Thoracic aorta (tissue), 2 donors: ENCODE measurements at places on chromosomes 3 and 15. TPM values are rescaled to one million over a fixed set of nuclear protein-coding genes. Genes with fewer than 3 reads are reported as not detected.

DNA sequence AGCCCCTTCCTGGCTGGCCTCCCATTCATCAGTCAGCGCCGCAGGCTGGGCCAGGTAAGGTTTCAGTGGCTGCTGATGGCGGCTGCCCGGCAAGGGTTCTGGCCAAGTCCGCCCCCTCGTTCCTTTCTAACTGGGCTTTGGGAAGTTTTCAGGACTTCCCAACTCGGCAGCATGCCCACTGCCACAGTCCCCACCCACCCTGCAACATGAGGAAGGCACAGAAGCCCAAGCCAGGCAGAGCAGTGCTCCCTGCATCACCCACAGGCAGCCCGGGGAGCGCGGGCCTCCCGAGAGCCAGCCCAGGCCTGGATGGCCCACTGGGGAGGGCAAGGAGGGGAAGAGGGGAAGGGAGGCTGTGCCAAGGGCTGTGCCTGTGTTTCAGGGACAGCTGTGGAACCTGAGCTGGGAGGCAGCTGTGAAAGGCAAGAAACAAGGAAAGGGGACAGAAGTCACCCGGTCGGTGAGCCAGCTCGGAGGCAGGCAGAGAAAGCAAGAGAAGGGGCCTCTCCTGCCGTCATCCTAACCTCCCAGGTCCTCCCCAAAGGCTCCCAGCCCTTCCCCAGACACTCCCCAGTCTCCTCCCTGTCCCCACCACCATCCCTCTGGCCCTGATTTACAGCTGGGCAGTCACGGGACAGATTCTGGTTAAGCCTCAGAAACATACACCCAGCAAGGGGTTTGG, 73.9 kb downstream of the CPN2 start:
- DNase-seq, result peak; percentile 54

GRCh38 chr15:62873203-62873602, 169.3 kb upstream of the TPM1 start:
- no peak for DNase-seq

The AMT gene
- 7.0 TPM for total RNA-seq

DNA sequence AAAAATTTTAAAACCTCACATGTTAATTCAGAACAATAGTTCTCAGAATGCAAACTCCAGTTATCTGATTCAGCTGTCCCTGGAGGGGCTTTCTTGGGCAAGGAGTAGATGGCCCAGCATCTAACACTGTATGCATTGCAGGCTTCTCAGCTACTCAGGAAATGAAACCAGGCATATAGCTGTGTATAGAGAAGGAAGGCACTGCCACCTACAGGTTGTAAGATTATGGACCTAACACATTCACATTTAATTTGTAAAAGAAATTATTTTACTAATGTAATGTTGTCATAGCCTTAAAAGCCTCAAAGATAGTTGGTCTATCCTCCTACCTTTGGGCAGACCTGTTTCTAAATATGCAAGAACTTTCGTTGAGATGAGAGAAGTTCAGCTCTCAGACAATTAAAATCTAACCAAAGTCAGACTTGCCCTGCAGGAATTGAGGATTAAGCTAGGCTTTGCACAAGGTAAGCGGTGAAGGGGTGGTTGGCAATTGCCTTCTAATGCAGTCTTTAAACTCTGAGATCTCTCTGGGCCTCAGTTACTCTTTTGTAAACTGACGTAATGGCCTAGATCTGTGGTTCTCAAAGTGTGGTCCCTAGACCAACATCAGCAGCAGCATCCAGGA, 132.8 kb upstream of the SLC24A5 start:
- no peak for DNase-seq

The IL20RB gene
- 0.71 TPM for total RNA-seq

GRCh38 chr15:100875976-100876375, 3.7 kb upstream of the ALDH1A3 start:
- DNase-seq, result no peak

GRCh38 chr15:48090666-48091065, 30.1 kb upstream of the SLC24A5 start:
- no peak for DNase-seq

The HRH1 gene
- 17.7 TPM for total RNA-seq

The NOX5 gene
- total RNA-seq, result 0.54 TPM

DNA sequence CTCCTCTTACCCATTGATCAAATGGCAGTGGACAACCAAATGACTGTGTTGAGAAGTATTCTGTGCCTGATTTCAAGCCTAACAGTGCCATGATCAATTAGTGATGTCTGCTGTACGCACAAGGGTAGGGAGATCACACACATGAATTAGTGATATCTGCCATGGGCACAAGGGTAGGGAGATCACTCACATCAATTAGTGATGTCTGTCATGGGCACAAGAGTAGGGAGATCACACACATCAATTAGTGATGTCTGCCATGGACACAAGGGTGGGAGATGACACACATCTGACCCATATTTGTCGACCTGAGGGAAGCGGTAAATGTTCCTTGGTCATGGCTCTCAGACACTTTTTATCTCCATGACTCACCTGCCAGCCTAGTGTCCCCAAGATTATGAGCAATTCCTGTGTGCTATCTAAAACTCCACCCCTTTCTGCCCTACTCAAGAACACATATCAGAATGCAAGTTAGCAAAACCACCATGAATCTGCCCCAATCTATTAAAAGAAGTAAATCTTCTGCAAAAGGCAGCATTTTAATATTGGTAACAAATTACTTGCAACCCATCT, 165.0 kb downstream of the NTRK3 start:
- no peak for DNase-seq

- no peak for DNase-seq
These were observed 4.6 kb downstream of the ERICH6 start for GRCh38 chr3:150699068-150699639.

DNA sequence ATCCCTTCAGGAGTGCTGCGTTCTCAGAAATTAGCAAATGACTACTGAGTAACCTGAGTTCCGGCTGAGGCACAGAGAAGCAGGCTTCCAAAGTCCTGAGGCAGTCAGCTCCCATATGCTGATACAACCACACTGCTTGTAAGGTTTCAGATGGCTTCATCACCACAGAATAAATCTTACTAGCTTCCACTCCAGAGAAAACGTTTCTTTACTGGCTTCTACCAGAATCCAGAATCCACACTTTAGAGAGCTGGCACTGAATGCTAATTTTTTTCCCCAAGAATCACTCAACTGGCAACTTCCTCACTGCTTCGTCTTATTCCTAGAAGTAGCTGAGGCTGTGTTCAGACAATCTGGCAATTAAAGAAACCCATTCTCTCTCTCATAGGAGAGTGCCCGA, 21.4 kb downstream of the TAMM41 start:
- DNase-seq, result no peak

DNA sequence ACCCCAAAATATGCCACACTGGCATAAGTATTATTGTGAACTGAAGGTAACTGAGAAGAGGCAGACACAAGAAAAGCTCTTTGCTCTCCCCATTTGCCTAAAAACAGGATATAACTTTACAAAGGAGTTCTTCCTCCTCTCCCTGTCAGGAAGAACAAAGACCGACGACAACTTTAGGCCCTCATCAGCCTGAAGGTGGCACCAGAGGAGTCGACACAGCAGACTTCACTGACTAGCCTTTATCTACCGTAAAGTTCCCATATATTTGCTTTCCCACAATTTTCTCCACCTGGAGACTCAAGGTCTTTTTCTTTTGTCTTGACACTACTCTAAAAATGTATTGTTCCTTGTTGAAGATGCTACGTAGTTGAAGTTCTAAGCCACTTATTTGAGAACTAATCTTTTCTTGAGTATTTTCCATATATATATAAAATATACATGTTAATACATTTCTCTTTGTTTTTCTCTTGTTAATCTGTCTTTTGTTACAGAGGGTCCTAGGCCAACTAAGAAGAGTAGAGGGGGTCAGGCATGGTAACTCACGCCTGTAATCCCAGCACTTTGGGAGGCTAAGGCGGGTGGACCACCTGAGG, 16.2 kb upstream of the XIRP1 start:
- no peak for DNase-seq

DNA sequence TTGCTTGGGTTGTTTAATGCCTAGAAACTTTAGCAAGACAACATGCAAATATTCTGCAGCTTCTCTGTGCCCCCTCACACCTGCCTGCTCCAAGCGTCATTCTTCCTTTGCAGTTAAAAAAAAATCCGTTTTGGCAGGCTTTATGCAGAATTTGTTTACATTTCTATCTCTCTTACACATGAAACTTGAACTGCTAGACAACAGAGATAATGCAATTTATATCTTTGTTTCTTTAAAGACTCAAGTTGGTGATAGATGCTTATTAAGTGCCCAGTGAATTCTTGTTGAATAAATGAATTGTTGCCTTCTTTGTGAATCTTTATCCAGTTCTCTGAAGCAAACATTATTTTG, 53.2 kb downstream of the CHST2 start:
- DNase-seq, result no peak

The RBMS3 gene
- total RNA-seq, result 186 TPM

The INSYN1 gene
- 15.2 TPM for total RNA-seq

GRCh38 chr3:136728918-136729317, 23.3 kb downstream of the STAG1 start:
- DNase-seq, result no peak

GRCh38 chr3:100753846-100754245, 44.6 kb downstream of the TFG start:
- no peak for DNase-seq

- DNase-seq, result peak; percentile 50
These were observed 11.5 kb upstream of the CHAC1 start for GRCh38 chr15:40941528-40942336.
